A549 (cell line): ENCODE measurements at places on chromosomes 3 and 15.

DNA sequence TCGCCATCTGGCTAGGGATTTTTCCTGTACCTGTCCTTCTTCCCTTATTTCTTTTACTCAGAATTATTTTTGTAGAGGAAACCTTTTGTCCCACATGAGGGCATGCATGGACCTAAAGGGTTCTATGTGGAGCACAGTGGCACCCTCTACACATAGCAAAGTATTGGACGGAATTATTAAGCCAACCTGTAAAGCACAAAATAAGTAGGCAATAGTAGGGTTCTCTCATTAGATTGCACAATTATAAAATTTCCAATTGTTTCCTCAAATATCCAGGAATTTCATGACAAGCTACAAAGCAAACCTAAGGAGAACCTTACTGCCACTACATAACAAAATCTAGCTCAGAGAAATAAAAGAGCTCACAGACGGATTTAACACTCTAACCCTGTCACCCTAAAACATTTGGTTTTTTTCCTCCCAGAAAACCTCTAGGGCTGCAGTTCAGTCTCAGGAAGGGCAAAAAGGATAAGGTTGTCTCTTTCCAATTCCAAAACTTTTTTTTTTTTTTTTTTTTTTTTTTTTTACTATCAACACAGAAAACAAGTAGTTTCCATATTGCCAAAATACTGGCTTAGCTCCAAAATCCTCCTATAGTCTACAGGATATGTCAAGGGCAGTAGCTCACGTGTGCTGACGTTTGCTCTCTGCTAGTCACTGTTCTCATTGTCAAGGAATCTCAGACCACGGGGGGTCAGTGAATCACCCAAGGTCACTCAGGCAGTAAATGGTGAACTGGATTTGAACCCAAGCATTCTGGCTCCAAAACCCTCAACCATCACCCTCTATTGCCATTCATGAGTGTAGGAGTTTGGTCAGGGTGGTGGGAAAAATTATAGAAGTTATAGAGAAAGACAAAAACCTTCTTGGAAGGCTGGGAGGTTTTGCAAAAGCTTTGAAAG is 52.3 kb downstream of the NCEH1 start:
- peak; percentile 47 for DNase-seq

GRCh38 chr15:88707771-88708654 is 69.2 kb downstream of the ISG20 start:
- no peak for DNase-seq

- no peak for DNase-seq
Observed at GRCh38 chr3:60575718-60576272, 675.5 kb downstream of the FHIT start.

- DNase-seq, result no peak
Observed at GRCh38 chr3:72281551-72281950, 496.6 kb upstream of the PROK2 start.

GRCh38 chr3:58116985-58117384 is 93.8 kb downstream of the DNASE1L3 start:
- DNase-seq, result no peak

DNA sequence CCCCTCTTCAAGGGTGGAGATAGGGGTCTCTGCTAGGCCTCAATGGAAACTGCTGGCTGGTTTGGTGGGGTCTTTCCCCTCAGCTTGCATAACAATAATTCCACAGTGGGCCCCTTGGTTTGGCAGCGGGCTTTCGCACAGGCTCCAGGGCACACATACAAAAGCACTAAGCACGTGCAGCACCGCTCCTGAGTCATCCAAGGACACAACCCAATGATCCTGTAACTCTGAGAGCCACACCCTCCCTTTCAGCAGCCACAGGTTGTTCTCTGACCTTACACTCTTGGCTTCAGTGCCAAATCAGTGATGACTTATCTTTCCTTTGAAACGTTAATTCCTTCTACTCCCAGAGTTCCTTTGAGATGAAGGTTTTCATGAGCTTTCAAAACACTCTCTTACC is 41.7 kb downstream of the DAPK2 start:
- DNase-seq, result peak; percentile 81

- DNase-seq, result no peak
Observed at GRCh38 chr15:60021589-60022378, 17.7 kb downstream of the FOXB1 start.

- DNase-seq, result no peak
Observed at GRCh38 chr15:82995938-82996337, 9.9 kb downstream of the RAMAC start.

GRCh38 chr3:49035281-49035680 is 6.1 kb upstream of the IMPDH2 start:
- no peak for DNase-seq

DNA sequence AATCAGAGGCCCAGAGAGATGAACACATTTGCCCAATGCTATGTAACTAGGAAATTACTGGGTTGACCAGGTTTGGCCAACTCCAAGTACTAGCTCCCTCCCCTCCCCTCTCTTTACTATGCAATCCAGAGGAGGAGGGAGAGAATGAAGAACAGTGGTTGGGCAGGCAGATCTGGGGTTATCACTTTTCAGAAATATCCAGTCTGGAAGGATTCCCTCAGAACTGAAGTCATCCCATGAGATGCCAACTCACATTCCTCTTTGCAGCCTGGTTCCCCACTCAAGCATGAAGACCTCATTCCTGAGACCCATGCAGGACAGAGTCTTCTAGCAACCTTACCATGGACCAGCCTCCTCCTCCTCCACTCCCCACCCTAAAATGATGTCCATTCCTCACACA is 201.1 kb downstream of the TLE3 start:
- DNase-seq, result no peak
